ENCODE measurements at places on chromosomes 16 and 17. TPM values are rescaled to one million over a fixed set of nuclear protein-coding genes. Genes with fewer than 3 reads are reported as not detected.

Gene TBC1D16
- total RNA-seq, result 69.8 TPM

Gene OR1G1
- total RNA-seq, result not detected

Gene GNAO1
- total RNA-seq, result 2.2 TPM

Gene TMEM88
- 15.4 TPM for total RNA-seq

Gene RIPOR1
- total RNA-seq, result 69.2 TPM

Gene UTS2R
- 7.6 TPM for total RNA-seq

Gene SDR42E2
- 0.09 TPM for total RNA-seq

DNA sequence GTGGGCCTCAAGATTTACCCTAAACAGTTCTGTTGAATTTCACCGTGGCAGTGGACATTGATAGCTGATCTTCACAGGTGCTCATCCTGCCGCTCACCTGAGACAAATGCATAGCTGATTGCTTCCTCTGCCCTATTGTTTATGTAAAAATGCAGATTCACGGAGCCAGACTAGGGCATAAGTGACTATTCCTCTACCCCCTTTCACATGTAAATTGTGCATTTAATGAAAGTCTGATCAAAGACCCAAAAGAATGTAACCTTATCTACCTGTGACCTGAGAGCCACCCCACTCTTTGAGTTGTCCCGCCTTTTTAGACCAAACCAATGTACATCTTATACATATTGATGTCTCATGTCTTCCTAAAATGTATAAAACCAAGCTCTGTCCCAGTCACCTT lies 312.4 kb upstream of the CDH5 start:
- no peak overlapping the region for H3K4me3 ChIP-seq
- H3K36me3 ChIP-seq, result no peaks in the 10 kb centered on the region
- H3K27me3 ChIP-seq, result peaks cover 9% of the 10 kb centered on the region
- no peak for DNase-seq
- H3K4me1 ChIP-seq, result peaks cover 11% of the 10 kb centered on the region
- H3K27ac ChIP-seq, result no peak overlapping the region

GRCh38 chr17:49444384-49444783 lies 29.7 kb upstream of the PHB1 start:
- no peak for DNase-seq
- H3K36me3 ChIP-seq, result no peaks in the 10 kb centered on the region
- H3K4me3 ChIP-seq, result no peak overlapping the region
- H3K27ac ChIP-seq, result no peak overlapping the region
- H3K27me3 ChIP-seq, result peaks cover 46% of the 10 kb centered on the region
- H3K4me1 ChIP-seq, result peaks cover 24% of the 10 kb centered on the region

GRCh38 chr16:68605746-68606145 lies 39.4 kb upstream of the CDH3 start:
- no peak for DNase-seq
- H3K4me1 ChIP-seq, result peaks cover 11% of the 10 kb centered on the region
- no peak overlapping the region for H3K4me3 ChIP-seq
- H3K36me3 ChIP-seq, result no peaks in the 10 kb centered on the region
- H3K27me3 ChIP-seq, result no peaks in the 10 kb centered on the region
- no peak overlapping the region for H3K27ac ChIP-seq

DNA sequence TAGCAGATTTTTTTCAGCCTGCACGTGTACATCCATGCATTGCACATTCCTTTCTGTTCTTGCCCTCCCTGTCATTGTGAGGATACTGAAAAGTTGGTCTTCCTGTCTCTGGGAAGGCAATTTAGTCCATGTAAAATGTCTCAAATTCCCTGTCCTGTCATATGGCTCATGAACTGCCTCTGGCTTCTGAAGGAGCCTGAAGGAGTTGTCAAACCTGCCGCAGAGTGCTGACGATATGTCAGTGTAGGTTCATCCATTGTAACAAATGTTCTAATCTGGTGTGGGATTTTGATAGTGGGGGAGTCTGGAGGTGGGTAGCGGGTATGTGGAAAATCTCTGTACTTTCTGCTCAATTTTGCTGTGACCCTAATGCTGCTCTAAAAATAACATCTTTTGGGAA lies 59.6 kb downstream of the YPEL2 start:
- H3K36me3 ChIP-seq, result peaks cover 19% of the 10 kb centered on the region
- no peak overlapping the region for H3K4me3 ChIP-seq
- peaks cover 17% of the 10 kb centered on the region for H3K4me1 ChIP-seq
- DNase-seq, result no peak

GRCh38 chr17:38747463-38748148 lies 530 bp downstream of the PCGF2 start:
- peak; percentile 60 for DNase-seq
- H3K4me3 ChIP-seq, result peak overlapping the region; percentile 91
- peaks cover 59% of the 10 kb centered on the region for H3K4me1 ChIP-seq
- no peaks in the 10 kb centered on the region for H3K36me3 ChIP-seq

DNA sequence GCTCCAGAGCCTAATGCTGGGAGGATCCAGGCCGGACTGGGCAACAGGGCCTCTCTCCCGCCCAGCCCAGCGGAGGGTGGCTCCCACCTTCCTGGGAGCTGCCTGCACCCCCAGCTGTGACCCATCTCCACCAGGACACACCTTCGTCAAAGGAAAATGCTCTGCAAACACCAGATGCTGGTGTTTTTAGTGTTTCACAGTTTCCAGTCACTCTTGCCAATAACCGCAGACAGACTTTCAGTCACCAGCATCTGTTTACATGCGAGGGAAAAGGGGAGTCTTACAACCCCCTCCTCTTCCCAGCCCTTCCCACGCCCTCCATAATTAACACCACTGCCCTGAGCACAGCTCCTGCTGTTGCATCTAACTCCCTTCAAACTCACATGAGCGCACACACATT lies 25.3 kb downstream of the KLHDC4 start:
- no peaks in the 10 kb centered on the region for H3K4me1 ChIP-seq
- no peak overlapping the region for H3K4me3 ChIP-seq
- H3K27ac ChIP-seq, result no peak overlapping the region
- no peak for DNase-seq
- peaks cover 33% of the 10 kb centered on the region for H3K36me3 ChIP-seq
- no peaks in the 10 kb centered on the region for H3K27me3 ChIP-seq

- peak overlapping the region; percentile 34 for H3K27ac ChIP-seq
- peaks cover 13% of the 10 kb centered on the region for H3K4me1 ChIP-seq
- no peaks in the 10 kb centered on the region for H3K36me3 ChIP-seq
- no peaks in the 10 kb centered on the region for H3K27me3 ChIP-seq
- DNase-seq, result no peak
Measured at GRCh38 chr17:78240012-78240655, 8.7 kb downstream of the TMEM235 start.

DNA sequence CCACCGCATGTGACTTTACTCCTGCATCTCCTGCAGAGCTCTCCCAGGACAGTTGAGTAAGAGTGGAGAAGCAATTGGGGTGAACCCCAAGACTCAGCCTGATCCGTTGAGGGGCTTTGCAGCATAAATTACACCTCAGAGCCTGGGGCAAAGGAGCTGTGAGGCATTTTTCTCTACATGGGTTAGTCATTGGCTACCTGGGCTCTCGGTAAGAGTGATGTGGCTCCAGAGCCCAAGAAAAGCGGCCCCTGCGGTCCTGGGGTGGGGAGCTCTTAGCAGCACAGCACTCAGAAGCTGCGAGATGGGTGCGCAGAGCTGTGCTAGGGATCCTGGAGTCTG lies 40.4 kb upstream of the C16orf78 start:
- H3K4me3 ChIP-seq, result no peak overlapping the region
- H3K27me3 ChIP-seq, result peaks cover 24% of the 10 kb centered on the region
- H3K36me3 ChIP-seq, result no peaks in the 10 kb centered on the region
- DNase-seq, result no peak
- H3K4me1 ChIP-seq, result no peaks in the 10 kb centered on the region

GRCh38 chr16:73031984-73032383 lies 15.9 kb downstream of the ZFHX3 start:
- H3K36me3 ChIP-seq, result no peaks in the 10 kb centered on the region
- DNase-seq, result no peak
- H3K27me3 ChIP-seq, result no peaks in the 10 kb centered on the region
- H3K4me1 ChIP-seq, result peaks cover 94% of the 10 kb centered on the region

GRCh38 chr17:1039511-1040215 lies 42.7 kb downstream of the TIMM22 start:
- no peaks in the 10 kb centered on the region for H3K27me3 ChIP-seq
- no peak overlapping the region for H3K27ac ChIP-seq
- H3K4me1 ChIP-seq, result peaks cover 7% of the 10 kb centered on the region
- peaks cover 15% of the 10 kb centered on the region for H3K36me3 ChIP-seq

- H3K4me3 ChIP-seq, result no peak overlapping the region
- no peaks in the 10 kb centered on the region for H3K4me1 ChIP-seq
- no peak overlapping the region for H3K27ac ChIP-seq
- H3K27me3 ChIP-seq, result no peaks in the 10 kb centered on the region
Measured at GRCh38 chr16:31055613-31056012, 18.4 kb downstream of the ZNF668 start.

GRCh38 chr17:740240-741017 lies 8.0 kb downstream of the TLCD3A start:
- no peak for DNase-seq
- no peaks in the 10 kb centered on the region for H3K27me3 ChIP-seq
- H3K27ac ChIP-seq, result no peak overlapping the region
- H3K4me1 ChIP-seq, result no peaks in the 10 kb centered on the region
- H3K36me3 ChIP-seq, result peaks cover 27% of the 10 kb centered on the region

GRCh38 chr17:75913537-75914210 lies 9.0 kb upstream of the MRPL38 start:
- no peak overlapping the region for H3K27ac ChIP-seq
- H3K4me3 ChIP-seq, result no peak overlapping the region
- H3K27me3 ChIP-seq, result no peaks in the 10 kb centered on the region

GRCh38 chr17:16267174-16267573 lies 50.2 kb downstream of the PIGL start:
- H3K27ac ChIP-seq, result no peak overlapping the region
- no peaks in the 10 kb centered on the region for H3K4me1 ChIP-seq
- H3K4me3 ChIP-seq, result no peak overlapping the region
- no peak for DNase-seq

GRCh38 chr16:72042157-72042660 lies 12.1 kb upstream of the HP start:
- no peak overlapping the region for H3K27ac ChIP-seq
- no peak overlapping the region for H3K4me3 ChIP-seq
- H3K27me3 ChIP-seq, result no peaks in the 10 kb centered on the region
- no peak for DNase-seq

- DNase-seq, result peak; percentile 67
- no peaks in the 10 kb centered on the region for H3K36me3 ChIP-seq
- no peaks in the 10 kb centered on the region for H3K27me3 ChIP-seq
- peaks cover 15% of the 10 kb centered on the region for H3K4me1 ChIP-seq
- no peak overlapping the region for H3K4me3 ChIP-seq
Measured at GRCh38 chr17:51046514-51047384, 73.9 kb downstream of the SPAG9 start.

GRCh38 chr16:6382924-6383459 lies 949.7 kb upstream of the RBFOX1 start:
- H3K27ac ChIP-seq, result no peak overlapping the region
- no peak for DNase-seq
- no peaks in the 10 kb centered on the region for H3K4me1 ChIP-seq
- H3K27me3 ChIP-seq, result no peaks in the 10 kb centered on the region
- H3K4me3 ChIP-seq, result no peak overlapping the region
- no peaks in the 10 kb centered on the region for H3K36me3 ChIP-seq

DNA sequence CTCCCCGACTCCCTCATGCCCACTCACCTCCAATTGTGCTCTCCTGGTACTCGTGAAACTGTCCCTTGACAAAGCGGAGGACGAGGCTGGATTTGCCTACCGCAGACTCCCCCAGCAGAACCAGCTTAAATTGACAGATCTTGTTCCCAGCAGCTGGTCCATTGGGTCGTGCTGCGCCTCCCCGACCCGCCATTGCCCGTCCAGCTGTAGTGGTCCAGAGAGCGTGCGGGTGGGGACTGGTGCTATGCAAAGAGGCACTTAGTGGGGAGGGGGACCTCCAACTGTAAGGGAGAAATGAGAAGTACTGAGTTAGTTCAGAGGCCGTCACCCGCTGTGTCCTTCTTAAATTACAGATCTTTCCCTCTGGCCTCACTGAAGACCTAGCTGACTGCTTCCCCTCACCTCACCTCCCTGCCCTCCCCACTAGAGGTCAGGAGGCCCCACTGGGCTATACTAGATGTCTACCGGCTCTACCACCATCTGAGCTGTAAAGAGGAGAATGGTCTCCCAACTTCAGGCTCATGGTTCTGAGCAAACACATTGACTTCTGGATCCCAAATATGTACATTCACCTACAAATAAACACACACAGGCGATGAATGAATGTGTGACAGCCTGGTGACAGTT lies 7.8 kb downstream of the HSPB9 start:
- H3K27me3 ChIP-seq, result no peaks in the 10 kb centered on the region
- H3K27ac ChIP-seq, result no peak overlapping the region

- DNase-seq, result no peak
- no peak overlapping the region for H3K27ac ChIP-seq
- no peaks in the 10 kb centered on the region for H3K36me3 ChIP-seq
Measured at GRCh38 chr17:27207073-27207513, 86.8 kb upstream of the WSB1 start.

DNA sequence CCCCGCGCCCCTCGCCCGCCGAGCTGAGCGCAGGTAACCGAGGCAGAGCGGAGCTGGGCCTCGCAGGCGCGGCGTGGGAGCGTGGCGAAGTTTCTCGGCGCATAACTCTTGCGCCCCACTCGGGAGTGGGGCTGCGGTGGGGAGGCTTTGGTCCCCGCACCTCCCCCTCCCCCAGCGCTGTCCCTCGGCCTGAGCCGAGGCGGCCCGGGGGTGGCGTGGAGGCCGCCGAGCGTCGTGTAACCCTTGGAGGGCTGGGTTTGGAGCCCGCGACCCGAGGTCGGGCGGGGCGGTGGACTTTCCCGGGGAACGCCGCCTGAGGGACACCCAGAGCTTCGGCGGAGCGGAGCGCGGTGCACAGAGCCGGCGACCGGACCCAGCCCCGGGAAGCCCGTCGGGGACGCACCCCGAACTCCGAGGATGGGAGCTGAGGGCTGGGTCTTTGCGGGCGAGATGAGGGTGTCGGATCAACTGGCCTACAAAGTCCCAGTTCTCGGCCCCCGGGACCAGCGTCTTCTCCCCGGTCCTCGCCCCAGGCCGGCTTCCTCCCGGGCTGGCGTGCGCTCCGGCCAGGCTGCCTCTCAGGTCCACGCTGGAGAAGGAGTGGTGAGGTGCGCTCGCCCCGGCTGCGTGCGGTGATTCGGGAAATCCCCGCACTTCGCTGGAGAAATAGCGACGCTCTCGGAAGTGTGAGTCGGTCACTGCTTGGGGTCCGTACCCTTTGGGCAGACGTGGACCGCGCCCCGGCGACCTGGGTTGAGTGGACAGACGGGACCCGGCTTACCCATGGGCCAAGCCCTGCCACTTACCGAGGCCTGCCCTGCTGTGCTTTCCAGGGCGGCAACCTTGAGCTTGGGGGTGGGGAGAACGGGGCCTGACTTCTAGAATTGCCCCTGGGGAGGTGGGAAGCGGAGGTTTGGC lies 168.4 kb downstream of the RAB11FIP4 start:
- DNase-seq, result peak; percentile 48
- peak overlapping the region; percentile 44 for H3K27ac ChIP-seq
- H3K36me3 ChIP-seq, result no peaks in the 10 kb centered on the region
- peak overlapping the region; percentile 72 for H3K4me3 ChIP-seq
